ENCODE measurements at places on chromosomes 16 and 17. TPM values are rescaled to one million over a fixed set of nuclear protein-coding genes. Genes with fewer than 3 reads are reported as not detected.
A peak's percentile ranks its signal among the peaks of the same experiment; 100 is the strongest.

TUBD1 gene
- total RNA-seq = 6.2 TPM

- H3K36me3 ChIP-seq = peaks cover 15% of the 10 kb centered on the region
- H3K4me3 ChIP-seq = no peak overlapping the region
- H3K4me1 ChIP-seq = no peaks in the 10 kb centered on the region
- H3K27me3 ChIP-seq = no peaks in the 10 kb centered on the region
- H3K27ac ChIP-seq = no peak overlapping the region
Measured at GRCh38 chr17:81838753-81839255, 4.0 kb upstream of the PPP1R27 start.

DNA sequence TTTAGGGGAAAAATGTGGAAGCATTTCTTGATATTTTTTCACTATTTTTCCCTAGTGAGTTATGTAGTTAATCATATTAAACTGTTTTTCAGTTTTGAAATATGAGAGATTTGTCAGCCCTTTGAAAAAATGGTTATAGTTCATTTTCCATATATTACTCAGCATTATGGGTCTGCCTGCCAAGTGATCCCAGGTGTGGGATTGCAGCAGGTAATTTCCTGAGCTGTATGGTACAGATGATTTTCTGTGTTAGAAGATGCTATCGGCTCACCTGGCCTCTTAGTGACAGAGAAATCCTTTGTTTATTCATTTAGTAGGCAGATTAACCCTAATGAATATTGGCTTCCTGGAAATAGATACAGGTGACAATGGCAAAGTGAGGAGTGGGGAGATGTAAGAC lies 275.1 kb upstream of the TBX2 start:
- H3K4me1 ChIP-seq = peaks cover 6% of the 10 kb centered on the region
- DNase-seq = no peak
- no peaks in the 10 kb centered on the region for H3K36me3 ChIP-seq
- no peak overlapping the region for H3K4me3 ChIP-seq
- no peaks in the 10 kb centered on the region for H3K27me3 ChIP-seq
- H3K27ac ChIP-seq = no peak overlapping the region

DUS2 gene
- 6.1 TPM for total RNA-seq

GRCh38 chr17:80872501-80873306 lies 118.9 kb upstream of the CHMP6 start:
- H3K4me1 ChIP-seq = peaks cover 42% of the 10 kb centered on the region
- no peak for DNase-seq
- H3K27me3 ChIP-seq = no peaks in the 10 kb centered on the region
- no peaks in the 10 kb centered on the region for H3K36me3 ChIP-seq
- no peak overlapping the region for H3K4me3 ChIP-seq

PSMC5 gene
- 99.3 TPM for total RNA-seq

FOXN1 gene
- not detected for total RNA-seq

DNA sequence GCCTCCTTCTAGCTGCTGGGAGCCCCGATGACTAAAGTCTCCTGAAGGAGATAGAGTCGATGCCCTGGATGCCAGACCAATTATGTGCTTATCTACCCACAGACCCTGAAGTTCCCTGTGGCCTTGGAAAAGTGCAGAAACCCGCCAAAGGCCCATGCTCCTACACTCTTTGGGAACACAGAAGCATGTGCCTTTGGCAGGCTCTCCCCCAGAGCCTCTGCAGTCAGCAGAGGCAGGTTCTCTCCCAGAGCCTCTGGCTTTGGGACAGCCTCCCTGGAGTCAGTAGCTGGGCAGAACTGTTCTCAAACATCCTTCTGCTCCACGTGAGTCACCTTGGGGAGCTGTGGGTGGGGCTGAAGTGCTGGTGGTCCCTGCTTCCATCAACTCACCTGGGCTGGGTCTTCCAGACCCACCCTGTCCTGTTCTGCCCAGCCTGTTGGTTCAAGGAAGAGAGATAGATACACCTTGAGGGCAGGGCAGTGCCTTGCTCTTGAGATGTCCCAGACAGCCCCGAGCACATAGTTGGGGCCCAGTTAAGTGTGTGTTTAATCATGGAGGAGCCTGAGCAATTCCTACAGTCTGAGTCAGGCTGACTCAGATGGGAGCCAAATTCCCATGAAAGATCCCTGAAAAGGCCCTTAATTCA lies 3.2 kb upstream of the CDK5RAP3 start:
- no peaks in the 10 kb centered on the region for H3K27me3 ChIP-seq
- peaks cover 20% of the 10 kb centered on the region for H3K4me1 ChIP-seq
- H3K4me3 ChIP-seq = no peak overlapping the region
- no peaks in the 10 kb centered on the region for H3K36me3 ChIP-seq
- no peak overlapping the region for H3K27ac ChIP-seq

- H3K4me3 ChIP-seq = no peak overlapping the region
- H3K36me3 ChIP-seq = no peaks in the 10 kb centered on the region
- no peaks in the 10 kb centered on the region for H3K4me1 ChIP-seq
- no peak for DNase-seq
Measured at GRCh38 chr17:66841328-66841727, 6.4 kb downstream of the CACNG5 start.

DNA sequence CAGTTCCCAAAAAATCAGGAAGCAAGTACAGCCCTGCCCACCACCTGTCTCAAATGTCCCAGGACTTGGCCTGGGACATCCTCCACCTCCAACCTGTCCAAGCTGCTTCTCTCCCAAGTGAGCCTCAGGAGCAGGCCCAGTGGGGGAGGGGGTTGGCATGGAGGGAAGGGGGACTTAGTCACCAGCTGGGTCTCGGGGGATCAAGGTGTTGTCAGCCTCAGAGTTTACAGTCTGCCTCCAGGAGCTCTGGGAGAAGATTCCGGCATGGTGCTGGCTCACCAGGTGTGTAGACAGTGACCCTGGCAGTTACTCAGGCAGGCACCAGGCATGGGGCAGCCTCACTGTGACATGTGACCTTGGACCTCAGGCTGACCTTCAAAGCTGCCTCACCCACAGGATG lies 19.7 kb downstream of the ZNF423 start:
- DNase-seq = no peak
- H3K27ac ChIP-seq = peak overlapping the region; percentile 87
- peaks cover 15% of the 10 kb centered on the region for H3K27me3 ChIP-seq
- H3K4me1 ChIP-seq = peaks cover 60% of the 10 kb centered on the region

DNA sequence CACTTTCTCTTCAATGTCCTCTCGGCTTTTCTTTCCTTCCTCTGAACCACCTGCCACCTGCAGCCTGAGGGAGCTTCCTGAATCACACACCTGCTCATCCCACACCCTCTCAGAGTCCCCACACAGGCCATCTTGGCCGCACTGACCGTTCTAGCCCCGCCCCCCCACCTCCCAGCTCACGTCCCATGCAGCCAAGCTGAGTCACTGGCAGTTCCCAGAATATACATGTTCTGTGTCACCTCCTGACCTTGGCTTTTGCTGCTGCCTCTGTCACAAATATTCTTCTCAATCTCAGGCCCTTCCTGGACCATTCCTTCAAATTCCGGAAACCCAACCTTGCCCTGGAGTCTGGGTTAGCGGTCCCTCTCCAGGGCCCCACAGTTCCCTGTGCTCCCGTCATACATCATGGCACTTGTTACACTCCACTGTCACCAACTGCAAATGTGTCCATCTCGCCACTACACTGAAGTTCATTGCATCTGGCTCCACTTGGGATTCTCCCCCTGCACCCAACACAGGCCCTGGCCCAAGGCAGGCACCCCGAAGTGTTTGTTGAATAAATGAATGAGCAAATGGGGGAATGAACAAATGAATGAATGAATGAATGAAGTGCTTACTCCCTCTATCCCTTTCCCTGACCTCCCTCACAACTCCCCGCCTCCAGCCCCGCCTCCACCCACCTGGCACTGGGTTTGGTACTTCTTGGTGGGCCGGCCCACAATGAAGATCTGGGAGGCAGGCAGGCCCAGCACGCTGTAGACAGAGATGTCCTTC lies 12.8 kb downstream of the PIMREG start:
- H3K4me3 ChIP-seq = no peak overlapping the region
- no peak overlapping the region for H3K27ac ChIP-seq
- peak; percentile 44 for DNase-seq
- no peaks in the 10 kb centered on the region for H3K36me3 ChIP-seq

CCL1 gene
- not detected for total RNA-seq

DNA sequence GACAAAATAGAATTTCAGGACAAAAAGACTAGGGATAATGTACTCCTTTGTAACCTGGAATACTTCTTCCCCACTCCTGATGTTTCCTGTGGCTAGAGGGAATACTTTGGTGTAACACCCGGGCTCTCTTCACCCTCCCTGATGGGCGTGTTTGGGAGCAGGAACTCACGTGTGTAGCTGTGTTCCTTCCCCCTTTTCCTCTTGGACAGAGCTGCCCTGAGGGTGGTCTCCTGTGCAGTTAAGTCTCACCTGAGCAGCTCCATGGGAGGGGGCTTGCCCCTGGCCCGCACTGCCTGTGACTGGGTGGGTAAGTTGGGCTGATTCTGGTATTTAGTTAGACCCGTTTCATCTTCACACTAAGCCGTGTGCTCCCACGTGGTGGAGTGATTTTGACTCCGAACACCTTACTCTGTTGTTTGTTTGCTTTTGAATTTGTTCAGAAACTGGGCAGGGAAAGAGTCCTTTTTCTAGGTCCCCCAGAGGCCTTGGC lies 87.9 kb downstream of the OR1D5 start:
- DNase-seq = no peak
- H3K27ac ChIP-seq = no peak overlapping the region
- no peaks in the 10 kb centered on the region for H3K36me3 ChIP-seq
- H3K4me3 ChIP-seq = no peak overlapping the region
